ENCODE measurements at places on chromosomes 3 and 15.

GRCh38 chr15:52764731-52765130 lies 25.4 kb downstream of the ONECUT1 start:
- no peak for DNase-seq

DNA sequence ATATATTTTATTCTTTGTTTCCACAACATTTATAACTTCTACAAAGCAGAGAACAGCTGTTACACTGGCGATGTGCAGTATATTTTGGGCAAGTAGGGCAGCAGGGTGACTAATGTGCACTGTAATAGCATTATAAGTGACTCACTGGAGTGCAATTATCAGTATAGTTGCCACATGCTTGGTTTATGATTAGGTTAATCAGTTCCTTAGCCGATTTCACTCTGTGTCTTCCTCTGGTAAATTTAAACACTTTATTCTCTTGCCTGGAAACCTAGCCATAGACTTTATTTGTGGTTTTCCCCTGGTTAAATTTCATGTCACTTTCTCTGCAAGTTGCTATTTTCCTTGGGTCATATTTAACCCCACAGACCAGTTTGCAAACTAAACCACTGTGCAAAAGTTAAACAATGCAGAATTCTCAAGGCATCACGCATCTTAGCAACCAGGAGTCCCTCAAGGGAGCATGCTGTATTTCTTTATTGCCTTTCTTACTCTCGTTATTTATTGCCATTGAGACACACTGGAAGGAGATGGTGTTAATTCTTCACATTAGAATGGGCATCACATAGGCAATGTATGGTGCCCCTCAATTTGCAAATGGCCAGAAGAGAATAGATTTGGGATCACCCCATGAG lies 690.2 kb upstream of the DPPA4 start:
- no peak for DNase-seq

- no peak for DNase-seq
Observed at GRCh38 chr3:18334837-18335601, 90.1 kb downstream of the SATB1 start.

DNA sequence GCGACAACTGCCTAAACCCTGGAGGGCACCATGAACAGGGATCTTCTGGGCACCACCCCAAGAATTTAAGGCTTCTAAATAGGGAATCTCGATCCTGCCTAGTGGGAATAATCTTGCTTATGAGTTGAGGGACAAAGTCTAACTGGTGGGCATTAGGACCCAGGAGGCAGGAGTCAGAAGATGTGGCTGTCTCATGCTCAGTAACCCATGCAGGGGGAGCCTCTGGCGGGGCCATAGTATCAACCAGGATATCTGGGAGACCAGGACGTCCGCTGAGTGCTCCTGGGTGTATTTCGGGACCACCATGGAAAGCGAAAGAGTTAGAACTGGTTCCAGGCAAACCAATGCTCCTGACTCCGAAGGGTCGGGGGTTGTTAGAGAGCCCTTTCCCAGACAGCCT lies 356.1 kb downstream of the OTOL1 start:
- DNase-seq: no peak

DNA sequence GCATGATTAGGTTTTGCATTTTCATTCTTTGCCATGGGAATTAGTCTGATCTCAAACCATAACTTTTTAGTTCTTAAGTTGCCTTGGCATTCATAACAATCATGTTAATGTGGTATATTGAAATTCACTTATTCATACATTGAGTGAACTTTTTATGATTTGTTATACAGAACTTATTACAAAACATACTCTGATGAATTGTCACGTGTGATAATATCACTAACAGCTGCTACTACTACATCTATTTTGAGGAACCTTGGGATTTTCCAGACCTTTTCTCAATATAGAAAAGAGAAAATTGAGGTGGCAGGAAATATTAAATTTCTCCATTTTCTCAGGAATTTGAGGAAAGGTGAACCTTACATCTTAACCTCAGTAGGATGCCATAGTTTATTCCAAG lies 9.2 kb downstream of the LXN start:
- DNase-seq: no peak

DNA sequence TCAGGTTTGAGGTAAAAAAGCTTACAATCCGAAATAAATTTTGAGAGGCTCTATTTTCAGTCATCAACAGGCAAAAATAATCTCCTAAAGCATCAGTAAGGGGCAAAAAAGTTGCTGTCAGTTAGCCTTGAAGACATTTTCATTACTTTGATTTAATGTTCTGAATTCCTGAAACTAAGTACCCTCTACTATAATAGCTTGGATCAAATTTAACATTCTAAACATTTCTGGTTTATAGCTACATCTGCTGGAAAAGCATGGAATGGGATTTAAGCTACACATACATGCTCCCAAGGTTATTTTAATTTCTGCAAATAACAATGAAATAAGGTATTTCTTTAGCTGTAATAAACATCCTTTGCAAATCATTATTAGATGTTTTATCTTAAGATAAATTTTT lies 245.4 kb downstream of the ULK4 start:
- DNase-seq: no peak

GRCh38 chr3:58203541-58203940 lies 7.2 kb downstream of the DNASE1L3 start:
- DNase-seq: no peak

GRCh38 chr3:137962251-137962650 lies 47.7 kb upstream of the CLDN18 start:
- no peak for DNase-seq

DNA sequence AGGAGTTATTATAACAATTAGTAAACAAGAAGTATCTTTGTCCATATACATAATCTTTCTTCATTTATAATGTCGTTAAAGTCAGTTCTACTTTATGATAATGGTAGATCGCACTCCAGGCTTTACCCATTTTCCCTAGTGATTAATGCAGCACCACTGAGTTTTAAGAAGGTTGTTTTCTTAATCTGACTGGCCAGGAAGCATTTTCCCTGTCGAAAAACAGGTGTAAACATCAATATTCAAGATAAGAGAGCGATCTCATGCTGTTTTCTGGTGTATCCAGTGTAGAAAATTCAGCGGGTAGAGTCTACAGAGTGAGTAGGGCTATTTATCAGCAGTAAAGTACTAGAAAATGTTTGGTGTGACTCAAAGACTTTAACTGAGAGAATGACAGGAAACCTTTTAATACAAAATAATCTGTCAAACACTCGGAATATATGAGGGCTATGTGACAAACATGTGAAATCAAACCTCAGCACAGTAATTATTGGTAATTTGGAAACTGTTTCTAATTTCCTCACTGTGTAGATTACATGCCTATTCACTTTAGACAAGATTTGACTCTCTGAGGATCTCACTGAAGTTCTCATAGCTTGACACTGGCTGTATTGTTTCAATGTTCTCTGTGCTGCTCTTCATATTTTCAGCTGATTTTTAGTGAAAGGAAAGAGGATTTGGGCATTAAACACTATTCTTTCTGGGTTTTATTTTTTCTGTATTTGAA lies 1013.2 kb downstream of the VGLL3 start:
- no peak for DNase-seq

GRCh38 chr15:60718661-60719069 lies 239.7 kb upstream of the ICE2 start:
- no peak for DNase-seq

GRCh38 chr3:136979684-136980083 lies 21.9 kb downstream of the IL20RB start:
- DNase-seq: no peak

DNA sequence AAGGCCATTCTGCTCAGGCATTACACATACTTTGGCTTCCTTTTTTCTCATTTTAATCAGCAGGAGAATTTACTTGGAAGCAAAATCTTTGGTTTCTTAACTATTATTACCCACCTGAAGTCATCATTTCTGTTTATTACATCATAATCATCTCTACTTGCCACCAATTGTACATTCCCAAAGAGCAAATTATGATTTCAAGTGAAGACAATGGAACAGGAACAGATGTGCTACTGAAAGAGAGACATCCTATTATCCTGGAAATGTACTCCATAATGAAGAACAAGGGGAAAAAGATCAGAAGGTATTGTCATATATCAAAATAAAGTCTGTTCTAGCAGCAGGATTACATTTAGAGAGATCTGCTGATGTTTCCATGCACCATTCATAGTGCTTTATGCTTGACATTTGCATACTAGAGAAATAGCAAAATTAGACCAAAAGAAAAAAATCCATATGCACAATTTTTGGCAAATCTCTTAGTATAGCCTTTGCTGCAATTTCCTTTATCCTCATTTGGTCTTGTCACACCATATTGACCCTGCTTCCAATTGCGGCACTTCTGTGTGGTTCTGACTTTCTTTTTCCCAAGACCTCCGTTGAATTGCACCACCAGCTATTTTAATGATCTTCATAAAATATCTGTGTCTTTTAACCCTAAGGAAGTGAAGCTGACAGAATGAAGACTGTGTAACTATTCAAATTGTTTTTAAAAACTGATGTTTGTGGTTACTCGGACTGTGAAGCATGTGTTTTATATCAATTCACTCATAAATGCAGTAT lies 683.8 kb downstream of the ZNF385D start:
- DNase-seq: no peak

GRCh38 chr15:21271566-21271965 lies 168.7 kb downstream of the POTEB3 start:
- DNase-seq: no peak

GRCh38 chr15:49645941-49646340 lies 25.1 kb downstream of the DTWD1 start:
- no peak for DNase-seq

- DNase-seq: peak; percentile 9
Observed at GRCh38 chr3:129794311-129795185, 99.0 kb downstream of the TMCC1 start.

GRCh38 chr3:129953621-129954020 lies 20.9 kb upstream of the TRH start:
- DNase-seq: no peak

DNA sequence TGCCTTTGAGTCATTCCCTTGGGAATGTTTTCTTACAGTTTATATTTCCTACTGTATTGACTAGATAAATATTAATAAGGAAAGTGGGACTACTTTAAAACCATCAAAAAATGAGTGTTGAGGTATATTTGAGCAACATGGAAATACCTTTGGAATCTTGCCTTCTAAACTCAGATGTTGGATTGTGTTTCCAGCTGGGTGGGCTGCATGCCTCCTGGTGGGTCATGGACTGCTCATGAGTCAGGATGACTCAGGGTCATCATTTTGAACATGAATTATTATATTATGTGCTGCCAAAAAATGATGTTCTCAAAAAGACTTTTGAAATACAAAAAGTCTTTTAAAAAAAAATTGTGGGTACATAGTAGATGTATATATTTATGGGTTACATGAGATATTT lies 41.1 kb upstream of the APH1B start:
- no peak for DNase-seq

DNA sequence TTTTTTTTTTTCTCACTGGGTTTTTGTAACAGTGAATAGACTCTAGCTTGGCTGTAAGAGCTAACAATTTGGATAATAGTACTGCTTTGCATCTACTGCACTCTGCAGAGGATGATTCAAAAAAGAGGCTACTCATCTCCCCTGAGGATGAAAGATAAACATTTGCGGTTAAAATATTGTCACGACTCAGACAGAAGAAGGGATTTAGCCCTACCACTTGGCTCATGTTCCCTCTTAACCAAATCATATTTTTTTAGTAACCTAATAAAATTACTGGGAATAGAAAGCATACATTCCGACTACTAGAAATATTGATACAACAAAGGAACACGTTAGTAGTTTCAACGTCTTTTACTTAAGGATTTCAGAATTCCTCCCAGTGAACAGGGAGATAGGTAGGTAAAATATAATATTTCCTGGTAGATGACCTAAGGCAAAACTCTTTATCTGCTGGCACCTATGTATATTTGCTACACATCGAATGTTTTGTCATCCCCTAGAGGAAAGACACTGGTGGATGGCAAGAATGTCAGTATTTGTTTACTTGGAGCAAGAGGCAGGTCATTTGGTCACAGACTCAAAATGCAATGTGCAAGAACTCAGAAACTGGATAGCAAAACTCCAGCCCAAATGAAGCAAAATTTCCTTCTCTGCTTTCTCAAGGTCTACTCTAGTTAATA lies 110.8 kb downstream of the GREM1 start:
- DNase-seq: no peak

DNA sequence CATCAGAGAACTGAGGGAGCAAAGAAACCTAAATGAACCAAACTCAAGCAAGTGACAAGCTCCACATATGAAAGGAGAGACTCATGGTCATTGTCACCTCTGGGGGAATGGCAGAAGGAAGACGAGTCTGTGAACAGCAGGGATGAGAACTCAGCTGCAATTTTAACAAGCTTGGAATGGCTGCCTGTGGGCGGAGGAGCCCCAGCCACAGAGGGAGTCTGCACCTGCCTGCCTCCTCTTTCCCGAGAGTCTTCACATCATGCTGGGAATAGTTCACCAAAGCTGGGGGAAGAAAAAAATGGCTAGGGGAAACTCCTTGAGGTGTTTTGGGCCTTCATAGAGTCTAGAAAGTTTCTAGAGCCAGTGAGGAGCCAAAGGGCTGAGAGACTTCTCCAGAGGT lies 21.3 kb upstream of the BHLHE40 start:
- no peak for DNase-seq

DNA sequence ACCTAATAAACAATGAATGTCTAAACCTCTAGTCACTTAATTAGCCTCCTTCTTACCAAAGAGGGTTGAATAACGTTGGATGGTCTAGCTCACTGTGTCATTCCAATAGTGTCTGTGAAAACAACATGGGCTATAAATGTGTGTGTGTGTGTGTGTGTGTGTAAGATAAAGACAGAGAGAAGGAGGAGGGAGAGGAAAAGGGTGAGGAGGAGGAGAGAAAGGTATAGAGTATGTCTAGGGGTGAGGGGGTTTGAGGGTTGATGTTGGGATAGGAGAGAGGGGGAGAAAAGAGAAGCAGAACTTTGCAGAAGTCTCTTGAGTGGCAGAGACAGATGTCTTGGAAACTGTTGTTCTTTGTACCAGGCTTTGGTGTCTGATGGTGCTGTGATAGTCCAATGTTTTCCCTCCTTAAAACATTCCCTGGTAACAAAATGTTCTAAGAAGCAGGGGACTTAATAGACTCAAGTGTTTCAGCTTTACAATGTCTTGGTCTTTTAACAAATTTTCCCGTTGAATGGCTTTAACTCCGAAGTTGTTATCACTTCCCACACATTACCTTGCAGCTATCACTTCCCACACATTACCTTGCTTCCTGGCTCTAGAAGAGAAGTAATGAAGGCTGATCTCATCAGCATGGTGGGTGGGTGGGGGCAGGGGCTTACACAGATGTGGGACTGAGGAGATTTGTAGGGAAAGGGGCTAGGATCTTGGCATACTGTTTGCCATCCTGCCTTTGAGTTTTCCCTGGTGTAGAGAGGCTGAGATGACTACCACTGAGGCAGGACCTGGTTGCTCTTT lies 57.8 kb upstream of the ETV5 start:
- no peak for DNase-seq
